ENCODE measurements at places on chromosomes 3 and 15.

GRCh38 chr15:80560601-80561400 is 134.3 kb upstream of the ABHD17C start:
- DNase-seq: no peak

DNA sequence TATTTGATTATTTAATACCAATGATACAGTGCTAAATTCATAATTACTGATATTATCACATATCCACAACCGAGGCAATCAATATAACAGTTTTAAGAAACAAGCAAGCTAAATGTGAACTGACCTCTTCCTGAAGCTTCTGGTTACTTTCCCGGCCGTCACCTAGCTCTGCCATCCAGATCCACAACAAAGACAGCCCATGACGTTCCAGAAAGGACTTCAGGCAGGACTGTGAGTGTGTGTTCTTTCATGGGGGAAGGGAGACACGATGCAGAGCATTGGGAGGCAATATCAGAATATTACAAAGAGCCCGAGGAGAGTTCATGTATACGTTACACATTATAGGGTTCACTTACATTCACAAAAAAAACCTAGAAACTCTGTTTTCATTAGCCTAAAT is 77.8 kb downstream of the SETD2 start:
- no peak for DNase-seq

GRCh38 chr3:50124052-50124799 is 30.9 kb upstream of the SEMA3F start:
- peak; percentile 70 for DNase-seq

DNA sequence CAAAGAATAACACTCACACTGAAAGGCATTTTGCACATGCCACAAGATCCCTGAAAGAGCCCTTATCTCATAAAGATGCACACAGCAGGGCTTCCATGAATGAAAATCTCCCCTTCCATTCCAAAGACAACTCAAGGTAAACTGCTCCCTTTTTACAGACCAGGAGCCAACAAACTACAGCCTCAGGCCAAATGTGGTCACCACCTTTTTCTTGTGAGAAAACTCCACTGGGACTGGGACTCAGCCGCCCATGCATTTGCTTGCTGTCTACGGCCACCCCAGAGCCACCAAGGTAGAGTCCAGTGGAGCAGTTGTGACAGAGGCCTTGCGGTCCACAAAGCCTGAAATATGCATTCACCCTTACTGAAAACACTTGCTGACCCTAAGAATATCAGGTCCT is 334.8 kb downstream of the OCA2 start:
- no peak for DNase-seq

- DNase-seq: no peak
Measured at GRCh38 chr15:89107984-89108383, 19.7 kb downstream of the ABHD2 start.

DNA sequence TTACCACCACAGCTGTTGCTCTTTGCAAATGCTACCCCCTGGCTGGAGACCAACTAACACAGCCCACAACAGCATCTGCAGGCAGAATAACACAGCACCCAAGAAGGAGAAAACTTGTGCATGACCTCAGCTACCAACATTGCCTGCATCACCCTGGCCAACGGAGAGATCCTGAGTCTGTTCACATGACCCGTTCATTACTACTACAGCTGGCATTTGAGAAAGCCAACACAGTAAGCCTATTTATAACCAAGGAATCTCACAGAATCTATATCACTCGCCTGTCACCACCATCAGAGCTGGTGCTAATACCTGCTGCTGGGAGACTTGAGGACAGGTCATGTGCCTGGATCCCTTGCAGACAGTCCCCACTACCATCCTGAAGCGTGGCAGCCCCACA is 215.2 kb downstream of the POLQ start:
- DNase-seq: no peak

DNA sequence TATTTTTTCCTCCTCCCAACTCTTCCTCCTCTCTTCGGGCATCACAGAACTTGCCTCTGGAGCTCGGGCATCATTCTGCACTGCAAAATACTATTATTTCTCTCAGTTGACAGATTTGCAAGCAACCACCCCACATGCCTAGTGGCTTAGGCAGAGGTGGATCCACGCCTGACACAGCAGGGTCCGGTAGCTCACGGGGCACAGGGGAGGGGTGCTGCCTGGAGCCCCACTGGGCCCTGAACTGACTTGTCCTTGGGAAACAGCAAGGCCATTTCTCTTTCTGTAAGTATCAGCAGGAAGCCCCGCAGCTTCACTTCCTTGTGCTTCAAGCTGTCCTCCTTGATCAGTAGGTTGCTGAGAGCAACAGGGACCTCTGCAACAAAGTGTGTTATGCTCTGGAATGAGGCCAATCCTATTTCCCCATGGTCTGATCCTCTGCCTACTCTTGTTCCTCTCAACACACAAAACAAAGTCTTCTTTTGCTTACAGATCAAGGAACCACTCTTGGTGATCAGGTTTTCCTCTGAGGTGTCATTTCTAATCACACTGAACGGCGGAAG is 69.1 kb downstream of the FAM174B start:
- no peak for DNase-seq

GRCh38 chr3:111571907-111572460 is 23.2 kb downstream of the ZBED2 start:
- no peak for DNase-seq

DNA sequence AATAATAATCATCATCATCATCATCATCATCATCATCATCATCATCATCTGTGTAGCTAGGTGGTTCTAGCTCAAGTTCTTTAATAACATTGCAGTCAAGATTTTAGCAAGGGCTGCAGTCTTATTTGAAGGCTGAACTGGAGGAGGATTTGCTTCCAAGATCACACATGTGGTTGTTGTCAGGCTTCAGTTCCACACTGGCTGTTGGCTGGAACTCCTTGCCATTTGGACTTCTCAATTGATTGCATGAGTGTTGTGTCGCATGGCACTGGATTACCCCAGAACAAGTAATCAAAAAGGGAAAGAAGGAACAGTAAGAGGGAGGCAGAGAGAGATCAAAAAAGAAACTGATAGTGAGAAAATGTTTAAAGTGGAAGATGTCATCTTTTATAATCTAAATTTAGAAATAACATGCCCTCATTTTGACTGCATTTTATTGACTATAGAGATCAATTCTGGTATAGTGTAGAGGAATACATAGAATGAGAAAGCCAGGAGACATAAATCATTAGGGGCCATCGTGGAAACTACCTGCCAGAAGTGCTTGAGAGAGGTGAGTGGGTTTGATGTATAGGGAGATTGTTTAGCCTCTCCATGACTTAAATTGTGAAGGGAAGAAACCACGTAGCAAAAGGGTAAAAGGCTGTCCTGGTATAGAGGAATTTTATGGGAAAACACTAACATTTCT is 346.6 kb upstream of the RBMS3 start:
- no peak for DNase-seq

DNA sequence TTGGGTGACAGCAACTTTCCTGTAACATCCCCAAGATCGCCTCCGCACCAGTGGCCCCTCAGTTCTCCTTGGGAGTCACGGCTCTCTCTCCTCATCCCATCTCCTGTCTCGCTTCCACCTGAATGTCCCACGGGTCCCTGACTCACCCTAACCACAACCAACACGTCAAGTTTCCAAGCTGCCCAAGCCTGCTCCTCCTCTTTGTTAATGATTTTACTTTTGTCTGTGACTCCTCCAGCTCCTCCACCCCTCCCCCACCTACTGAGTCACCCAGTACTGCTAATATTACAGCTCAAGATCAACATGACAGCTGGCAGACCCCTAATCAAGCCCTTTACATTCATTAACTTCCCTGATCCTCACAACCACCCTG is 39.3 kb downstream of the BDH1 start:
- DNase-seq: peak; percentile 78

DNA sequence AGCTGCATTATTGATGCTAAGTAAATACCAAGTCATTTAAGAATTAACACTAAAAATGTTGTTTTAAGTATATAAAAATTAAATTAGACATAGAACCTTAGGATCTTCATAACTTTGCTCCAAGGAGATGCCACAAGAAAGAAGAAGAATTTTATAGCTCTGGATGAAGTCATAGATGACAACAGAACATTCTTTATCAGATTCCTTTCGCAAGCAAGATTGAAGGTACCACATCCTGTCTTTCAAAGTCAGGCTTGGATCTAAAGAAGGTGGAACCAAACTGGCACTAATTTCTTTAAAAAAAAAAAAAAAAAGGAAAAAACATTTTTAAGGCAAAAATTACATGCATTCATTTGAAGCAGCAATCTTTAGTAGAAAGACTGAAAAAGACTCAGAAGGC is 62.5 kb downstream of the POLQ start:
- DNase-seq: no peak

DNA sequence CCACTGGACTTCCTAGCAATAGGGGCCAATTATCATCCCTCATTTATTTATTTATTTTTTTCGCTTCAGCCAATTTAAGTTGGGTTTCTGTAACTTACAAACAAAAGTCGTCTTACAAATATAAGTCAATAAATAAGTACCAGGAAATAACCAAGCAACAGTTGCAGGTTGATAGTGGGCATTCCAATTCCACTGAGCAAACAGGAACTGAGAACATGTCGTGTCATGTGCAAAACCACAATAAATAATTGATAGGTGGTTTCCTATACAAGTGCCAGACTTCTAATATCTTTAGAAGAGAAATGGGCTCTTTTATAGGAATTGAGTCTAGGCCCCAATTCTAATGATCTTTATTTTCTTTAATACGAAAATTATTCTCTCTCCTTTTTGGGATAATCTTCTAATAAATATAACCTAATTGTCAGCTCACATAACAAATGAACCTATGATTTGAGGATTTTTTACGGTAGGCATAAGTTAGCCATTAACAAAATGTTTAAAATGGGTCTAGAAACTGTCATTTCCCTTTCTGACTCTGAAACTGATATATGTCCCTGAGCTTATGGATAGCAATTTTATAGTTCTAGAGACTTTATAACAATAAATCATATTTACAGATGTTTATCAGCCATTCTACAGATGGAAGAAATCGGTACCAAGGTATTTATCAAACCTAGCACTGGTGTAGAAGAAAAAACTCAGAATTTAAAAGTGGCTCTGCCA is 571.8 kb downstream of the FOXP1 start:
- DNase-seq: no peak

DNA sequence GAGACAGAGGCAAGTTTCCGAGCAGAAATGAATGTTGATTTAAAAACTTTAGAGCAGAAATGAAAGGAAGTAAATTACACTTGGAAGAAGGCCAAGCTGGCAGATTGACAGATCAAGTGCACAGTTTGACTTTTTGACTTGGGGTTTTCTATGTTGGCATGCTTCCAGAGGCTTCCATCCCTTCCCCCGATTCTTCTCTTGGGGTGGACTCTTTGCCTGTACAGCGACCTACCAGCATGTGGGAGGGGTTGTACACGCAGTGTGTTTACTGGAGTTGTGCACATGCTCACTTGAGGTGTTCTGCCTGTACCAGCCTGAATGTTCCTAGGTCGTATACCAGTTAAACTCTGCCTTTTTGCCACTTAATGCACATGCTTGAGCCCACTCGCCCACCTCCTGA is 701.5 kb upstream of the GBE1 start:
- no peak for DNase-seq

GRCh38 chr3:12318758-12319621 is 30.1 kb downstream of the PPARG start:
- no peak for DNase-seq

GRCh38 chr3:60770532-60770931 is 480.7 kb downstream of the FHIT start:
- DNase-seq: peak; percentile 79

DNA sequence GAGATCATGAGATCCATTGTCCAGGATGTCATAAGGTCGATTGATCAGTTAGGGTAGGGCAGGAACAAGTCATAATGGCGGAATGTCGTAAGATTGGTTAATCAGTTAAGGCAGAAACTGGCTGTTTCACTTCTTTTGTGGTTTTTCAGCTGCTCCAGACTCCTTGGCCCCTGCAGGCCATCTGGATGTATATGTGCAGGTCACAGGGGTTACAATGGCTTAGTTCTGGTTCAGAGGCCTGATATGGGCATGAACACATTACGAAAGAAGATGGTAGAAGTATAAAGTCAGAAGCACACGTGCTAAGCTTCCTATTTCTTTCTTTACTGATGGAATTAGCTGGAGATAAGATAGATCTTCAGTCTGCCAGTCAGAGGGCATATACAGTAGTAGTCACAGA is 315.4 kb upstream of the LRRC3B start:
- no peak for DNase-seq

- no peak for DNase-seq
Measured at GRCh38 chr3:177703788-177704187, 506.5 kb upstream of the TBL1XR1 start.

- DNase-seq: no peak
Measured at GRCh38 chr15:25331404-25331803, 107.4 kb downstream of the UBE3A start.

DNA sequence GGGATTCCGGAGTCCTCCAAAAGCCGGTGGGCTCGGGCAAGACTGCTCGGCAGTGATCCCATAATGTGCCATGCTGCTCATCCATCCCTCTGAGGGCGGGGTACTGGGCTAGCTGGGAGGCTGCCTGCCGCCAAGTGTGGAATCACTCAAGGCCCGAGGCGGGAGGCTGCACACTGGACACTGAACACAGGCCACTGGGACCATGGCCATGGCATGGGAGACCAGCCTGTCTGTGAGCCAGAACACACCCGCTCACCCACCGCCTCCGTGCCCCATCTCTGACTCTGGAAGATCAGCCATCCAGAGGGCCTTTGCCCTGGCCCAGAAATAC is 1.4 kb downstream of the C3orf22 start:
- no peak for DNase-seq

DNA sequence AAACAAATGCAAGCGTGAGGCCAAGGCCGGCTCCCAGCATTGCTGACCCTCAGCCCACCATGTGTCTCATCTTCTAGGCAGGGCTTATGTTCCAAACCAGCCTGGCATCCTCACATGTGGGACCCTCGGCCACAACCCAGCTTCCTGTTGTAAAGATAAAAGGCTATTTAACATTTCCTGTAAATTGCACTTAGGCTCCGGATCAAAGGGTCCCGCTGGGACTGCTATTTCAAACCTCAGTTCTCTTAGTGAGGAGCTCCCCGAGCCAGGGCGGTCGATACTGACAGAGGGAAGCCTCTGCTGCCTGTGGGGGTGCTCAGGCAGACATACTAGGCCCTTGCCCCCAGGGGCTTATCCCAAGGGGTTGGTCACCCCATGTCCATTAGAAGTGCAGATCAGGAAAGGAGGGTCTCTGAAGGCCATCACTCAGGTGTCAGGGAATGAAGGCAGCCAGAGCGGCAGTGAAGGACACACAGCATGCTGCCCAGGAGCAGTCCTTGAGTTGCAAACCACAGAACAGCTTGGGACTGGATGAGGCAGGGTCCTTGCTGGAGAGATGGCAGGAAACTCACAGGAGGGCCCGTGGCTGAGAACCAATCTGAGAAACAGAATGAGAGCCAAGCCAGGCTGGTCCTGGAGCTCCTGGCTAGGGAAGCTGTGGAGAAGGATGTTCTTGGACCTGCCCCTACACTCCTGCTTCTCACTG is 239.9 kb downstream of the TLE3 start:
- DNase-seq: no peak

- no peak for DNase-seq
Measured at GRCh38 chr15:90818251-90819210, 49.9 kb upstream of the FURIN start.

DNA sequence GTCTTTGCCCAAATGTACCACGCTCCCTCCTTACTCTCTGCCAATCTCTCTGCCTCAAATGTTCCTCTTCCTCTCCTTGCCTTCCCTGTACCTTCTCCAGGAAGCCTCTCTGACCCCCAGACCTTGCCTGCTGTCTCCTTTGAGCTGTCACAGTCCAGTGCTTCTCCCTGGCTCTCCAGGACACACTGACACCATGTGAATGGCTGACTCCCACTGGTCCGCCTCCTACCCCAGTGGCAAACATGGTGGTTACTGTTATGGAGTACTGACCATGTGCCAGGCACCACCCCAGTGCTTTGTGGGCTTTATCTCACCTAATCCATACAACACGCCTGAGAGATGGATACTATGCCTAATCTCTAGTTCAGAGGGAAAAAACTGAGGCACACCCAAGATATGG is 141.9 kb downstream of the TPRA1 start:
- DNase-seq: no peak
